ENCODE measurements at places on chromosomes 1 and 21.

GRCh38 chr1:167110586-167110985, 16.7 kb downstream of the STYXL2 start:
- no peak for DNase-seq
- 0 out of 2 replicates have a peak, but pooled peaks cover 9% of the 10 kb centered on the region for H3K27me3 ChIP-seq
- no peak overlapping the region for H3K4me3 ChIP-seq
- H3K4me1 ChIP-seq, result no peaks in the 10 kb centered on the region

GRCh38 chr1:160454371-160455152, 54.2 kb downstream of the VANGL2 start:
- peaks cover 12% of the 10 kb centered on the region for H3K27me3 ChIP-seq
- H3K4me1 ChIP-seq, result no peaks in the 10 kb centered on the region
- no peak for DNase-seq
- H3K36me3 ChIP-seq, result no peaks in the 10 kb centered on the region

DNA sequence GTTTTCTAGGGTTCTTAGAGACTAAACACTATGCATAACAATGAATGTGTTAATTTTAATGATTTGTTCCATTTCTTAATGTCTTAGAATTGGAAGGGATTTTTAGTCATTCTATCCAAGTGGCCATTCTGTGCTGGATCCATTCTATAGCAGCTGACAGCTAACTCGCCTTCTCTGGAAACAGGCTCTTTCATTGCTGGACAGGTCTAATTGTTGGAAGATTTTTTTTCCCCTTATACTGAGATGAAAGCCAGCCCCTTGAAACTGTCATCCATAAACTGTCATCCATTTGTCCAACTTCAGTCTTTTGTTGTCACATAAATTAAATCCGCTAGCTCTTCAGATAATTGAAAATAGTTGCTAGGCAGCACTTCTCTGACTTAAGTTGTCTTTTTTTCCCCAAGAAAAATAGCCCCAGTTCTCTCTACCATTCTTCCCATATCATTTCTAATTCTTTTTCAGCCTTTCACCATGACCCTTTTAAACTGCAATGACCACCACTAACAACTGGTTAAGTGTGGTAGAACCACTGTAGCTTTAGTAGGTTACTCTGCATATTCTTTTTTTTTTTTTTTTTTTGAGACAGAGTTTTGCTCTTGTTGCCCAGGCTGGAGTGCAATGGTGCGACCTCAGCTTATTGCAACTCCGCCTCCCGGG, 19.7 kb downstream of the AK4 start:
- no peaks in the 10 kb centered on the region for H3K27me3 ChIP-seq
- H3K27ac ChIP-seq, result no peak overlapping the region
- no peak overlapping the region for H3K4me3 ChIP-seq
- DNase-seq, result no peak
- H3K4me1 ChIP-seq, result peaks cover 9% of the 10 kb centered on the region
- no peaks in the 10 kb centered on the region for H3K36me3 ChIP-seq

GRCh38 chr1:201325678-201326060, 42.4 kb downstream of the PKP1 start:
- H3K4me3 ChIP-seq, result no peak overlapping the region
- H3K36me3 ChIP-seq, result no peaks in the 10 kb centered on the region
- H3K27ac ChIP-seq, result no peak overlapping the region
- H3K4me1 ChIP-seq, result no peaks in the 10 kb centered on the region

DNA sequence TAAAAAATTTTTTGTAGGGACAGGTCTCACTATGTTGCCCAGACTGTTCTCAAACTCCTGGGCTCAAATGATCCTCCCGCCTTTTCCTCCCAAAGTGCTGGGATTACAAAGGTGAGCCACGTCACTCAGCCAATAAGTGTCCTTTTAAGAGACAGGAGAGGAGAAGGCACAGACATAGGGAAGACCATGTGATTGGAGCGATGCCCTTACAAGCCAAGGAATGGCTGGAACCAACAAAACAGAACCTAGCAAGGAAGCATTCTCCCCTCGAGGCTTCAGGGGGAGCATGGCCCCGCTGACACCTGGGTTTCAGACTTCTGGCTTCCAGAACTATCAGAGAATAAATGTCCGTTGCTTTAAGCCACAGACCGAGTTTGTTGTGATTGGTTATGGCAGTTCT, 37.0 kb downstream of the NDUFS5 start:
- no peaks in the 10 kb centered on the region for H3K27me3 ChIP-seq
- H3K4me3 ChIP-seq, result no peak overlapping the region
- no peaks in the 10 kb centered on the region for H3K36me3 ChIP-seq
- H3K4me1 ChIP-seq, result no peaks in the 10 kb centered on the region

GRCh38 chr1:11550664-11551283, 71.8 kb downstream of the DISP3 start:
- H3K36me3 ChIP-seq, result no peaks in the 10 kb centered on the region
- peak; percentile 83 for DNase-seq
- H3K27me3 ChIP-seq, result no peaks in the 10 kb centered on the region
- H3K27ac ChIP-seq, result no peak overlapping the region
- no peak overlapping the region for H3K4me3 ChIP-seq

DNA sequence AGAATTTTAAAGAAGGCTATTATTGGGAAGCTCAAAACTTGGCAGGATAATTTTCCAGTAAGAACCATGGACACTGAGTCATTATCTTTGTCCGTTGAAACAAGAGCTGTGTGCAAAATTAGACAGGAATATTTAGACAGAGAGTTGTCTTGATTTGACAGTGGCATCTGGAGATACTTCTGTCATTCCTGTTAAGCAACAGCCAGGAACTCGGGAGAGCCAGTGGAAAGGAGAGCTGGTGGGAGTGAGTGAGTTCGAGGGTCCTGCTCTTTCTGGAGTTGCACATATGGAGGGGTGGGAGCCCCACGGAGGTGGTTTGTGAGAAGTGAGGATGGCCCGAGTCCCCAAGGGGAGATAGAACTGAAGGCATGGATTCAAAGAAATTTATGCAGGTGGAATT, 3.1 kb downstream of the COQ8A start:
- H3K36me3 ChIP-seq, result no peaks in the 10 kb centered on the region
- no peak overlapping the region for H3K27ac ChIP-seq
- H3K4me1 ChIP-seq, result peaks cover 8% of the 10 kb centered on the region
- H3K27me3 ChIP-seq, result no peaks in the 10 kb centered on the region
- H3K4me3 ChIP-seq, result no peak overlapping the region

DNA sequence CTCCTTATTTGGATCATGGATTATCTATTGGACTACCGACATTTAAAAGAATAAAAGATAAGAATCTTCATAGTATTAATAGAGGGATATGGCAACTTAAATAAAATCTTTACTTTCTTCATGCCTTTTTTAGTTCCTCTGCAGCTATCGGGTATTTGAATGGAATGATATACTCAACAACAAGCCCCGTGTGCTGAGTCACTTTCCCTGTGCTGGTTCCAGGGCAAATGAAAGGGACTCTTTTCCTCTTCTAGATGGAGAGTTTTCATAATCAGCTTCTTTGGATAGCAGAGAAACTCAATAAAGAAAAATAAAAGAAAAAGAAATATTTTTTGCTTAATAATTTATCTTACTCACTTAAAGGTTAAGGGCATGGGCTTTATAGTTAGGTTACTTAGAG, 213.7 kb downstream of the LRRC40 start:
- peaks cover 13% of the 10 kb centered on the region for H3K4me1 ChIP-seq
- no peaks in the 10 kb centered on the region for H3K36me3 ChIP-seq
- H3K27me3 ChIP-seq, result no peaks in the 10 kb centered on the region
- no peak overlapping the region for H3K27ac ChIP-seq

DNA sequence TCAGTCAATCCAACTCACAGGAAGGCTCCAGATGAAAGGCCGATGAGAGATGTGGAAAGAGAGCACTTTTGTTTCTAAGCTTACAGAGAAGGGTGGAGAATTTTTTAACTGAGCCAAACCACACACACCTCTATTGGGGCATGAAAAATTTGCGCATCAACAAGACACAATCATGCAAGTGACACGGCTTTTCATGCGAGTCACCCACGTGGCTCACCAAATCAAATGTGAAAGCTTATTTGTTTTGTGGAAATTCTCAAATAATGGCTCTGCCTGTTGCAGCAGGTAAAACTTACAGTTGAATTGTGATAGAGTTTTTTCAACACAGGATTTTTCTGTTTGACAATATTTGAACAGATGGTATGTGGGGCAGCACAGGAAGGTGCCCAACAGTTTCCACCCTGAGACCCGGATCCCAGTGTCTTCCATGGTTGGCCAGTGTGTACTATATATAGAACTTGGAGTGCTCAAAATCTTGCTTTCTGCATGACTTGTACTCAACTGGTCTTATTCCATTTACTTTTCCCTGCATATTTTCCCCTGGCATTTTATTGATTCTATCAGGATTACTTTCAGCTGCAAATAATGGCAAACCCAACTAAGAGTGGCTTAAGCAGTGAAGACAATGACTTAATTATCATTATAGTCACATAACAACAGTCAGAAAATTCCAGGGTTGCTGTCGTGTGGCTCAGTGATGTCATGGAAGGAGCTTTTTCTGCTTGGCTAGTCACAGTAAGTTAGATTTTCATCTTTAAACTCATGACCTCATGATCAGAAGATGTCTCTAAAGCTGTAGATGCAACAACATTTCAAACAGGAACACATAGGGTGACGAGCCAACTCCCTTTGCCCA, 90.6 kb upstream of the SIM2 start:
- H3K4me3 ChIP-seq, result no peak overlapping the region
- H3K36me3 ChIP-seq, result no peaks in the 10 kb centered on the region
- H3K4me1 ChIP-seq, result no peaks in the 10 kb centered on the region
- DNase-seq, result no peak

DNA sequence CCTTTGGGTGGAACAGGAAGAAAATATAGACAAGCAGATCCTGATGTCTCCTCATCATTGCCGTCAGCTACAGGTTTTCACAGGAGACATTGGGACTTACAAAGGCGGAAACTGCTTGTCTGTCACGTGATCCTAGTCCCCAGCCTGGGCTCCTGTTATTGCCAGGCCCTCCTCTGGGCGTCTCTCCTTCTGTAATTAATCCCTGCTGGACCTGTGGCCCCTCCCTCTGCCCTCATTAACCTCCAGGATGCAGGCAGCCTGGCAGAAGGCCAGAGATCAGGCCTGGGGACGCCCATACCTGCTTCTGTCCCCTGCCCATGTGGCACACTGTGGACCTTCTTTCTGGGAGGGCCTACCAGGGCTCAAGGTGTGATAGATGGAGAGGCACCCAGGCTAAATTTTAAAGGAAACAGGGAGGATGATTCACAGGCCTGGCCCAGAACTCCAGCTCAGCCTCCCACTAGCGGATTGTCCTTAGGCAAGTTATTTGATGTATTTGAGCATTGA, 2.4 kb downstream of the S100A5 start:
- DNase-seq, result peak; percentile 76
- no peak overlapping the region for H3K4me3 ChIP-seq
- peaks cover 37% of the 10 kb centered on the region for H3K4me1 ChIP-seq
- H3K36me3 ChIP-seq, result no peaks in the 10 kb centered on the region
- H3K27me3 ChIP-seq, result no peaks in the 10 kb centered on the region

DNA sequence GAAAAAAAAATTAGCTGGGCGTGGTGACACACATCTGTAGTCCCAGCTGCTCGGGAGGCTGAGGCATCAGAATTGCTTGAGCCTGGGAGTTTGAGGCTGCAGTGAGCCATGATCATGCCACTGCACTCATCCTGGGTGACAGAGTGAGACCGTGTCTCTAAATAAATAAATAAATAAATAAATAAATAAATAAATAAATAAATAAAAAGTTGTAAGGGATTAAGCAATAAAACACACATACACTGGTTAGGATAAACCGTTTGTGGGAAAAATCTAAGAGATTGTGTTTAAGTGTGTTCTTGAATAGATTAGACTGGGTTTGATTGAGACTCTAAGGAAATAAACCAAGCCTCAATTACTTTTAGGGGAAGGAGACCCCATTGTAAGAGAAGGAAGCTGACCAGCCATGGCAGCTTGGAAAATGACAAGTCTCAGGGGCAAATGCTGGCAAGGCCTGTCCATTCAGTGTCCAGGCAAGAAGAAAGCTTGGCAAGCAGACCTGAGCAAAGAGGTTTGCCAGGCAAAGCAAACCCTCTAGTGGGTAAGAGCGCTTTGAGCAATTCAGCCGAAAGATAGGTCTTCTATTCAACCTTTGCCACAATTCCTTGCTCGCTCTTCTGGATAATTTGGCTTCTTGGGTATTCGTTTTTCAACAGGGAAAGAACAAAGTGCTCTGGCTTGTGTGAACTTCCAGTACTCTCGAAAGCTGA, 106.9 kb upstream of the SERBP1 start:
- no peak overlapping the region for H3K4me3 ChIP-seq
- H3K4me1 ChIP-seq, result peaks cover 12% of the 10 kb centered on the region
- H3K27ac ChIP-seq, result no peak overlapping the region

- no peaks in the 10 kb centered on the region for H3K27me3 ChIP-seq
- H3K36me3 ChIP-seq, result no peaks in the 10 kb centered on the region
- peaks cover 24% of the 10 kb centered on the region for H3K4me1 ChIP-seq
- H3K27ac ChIP-seq, result no peak overlapping the region
These were observed 115.5 kb downstream of the DHRS3 start for GRCh38 chr1:12502336-12503109.

DNA sequence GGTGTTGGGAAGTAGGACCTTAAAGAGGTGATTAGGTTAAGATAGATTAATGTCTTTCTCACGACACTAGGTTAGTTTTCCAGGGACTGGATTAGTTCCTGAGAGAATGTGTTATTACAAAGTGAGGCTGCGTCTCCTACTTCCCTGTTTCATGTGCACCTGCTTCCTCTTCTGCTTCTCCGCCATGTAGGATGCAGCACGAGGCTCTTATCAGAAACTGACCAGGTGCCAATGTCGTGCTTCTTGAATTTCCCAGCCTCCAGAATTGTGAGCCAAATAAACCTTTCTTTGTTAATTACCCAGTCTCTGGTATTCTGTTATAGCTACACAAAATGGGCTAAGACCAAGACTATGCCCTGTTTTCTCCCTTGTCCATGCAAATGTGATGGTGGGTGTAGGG, 152.2 kb upstream of the LMO4 start:
- no peak for DNase-seq
- H3K36me3 ChIP-seq, result no peaks in the 10 kb centered on the region
- H3K27me3 ChIP-seq, result no peaks in the 10 kb centered on the region
- H3K4me3 ChIP-seq, result no peak overlapping the region
- H3K27ac ChIP-seq, result no peak overlapping the region
- H3K4me1 ChIP-seq, result no peaks in the 10 kb centered on the region

- H3K27ac ChIP-seq, result no peak overlapping the region
- H3K36me3 ChIP-seq, result peaks cover 69% of the 10 kb centered on the region
- peaks cover 4% of the 10 kb centered on the region for H3K4me1 ChIP-seq
These were observed 63.4 kb upstream of the LAX1 start for GRCh38 chr1:203701606-203702005.

DNA sequence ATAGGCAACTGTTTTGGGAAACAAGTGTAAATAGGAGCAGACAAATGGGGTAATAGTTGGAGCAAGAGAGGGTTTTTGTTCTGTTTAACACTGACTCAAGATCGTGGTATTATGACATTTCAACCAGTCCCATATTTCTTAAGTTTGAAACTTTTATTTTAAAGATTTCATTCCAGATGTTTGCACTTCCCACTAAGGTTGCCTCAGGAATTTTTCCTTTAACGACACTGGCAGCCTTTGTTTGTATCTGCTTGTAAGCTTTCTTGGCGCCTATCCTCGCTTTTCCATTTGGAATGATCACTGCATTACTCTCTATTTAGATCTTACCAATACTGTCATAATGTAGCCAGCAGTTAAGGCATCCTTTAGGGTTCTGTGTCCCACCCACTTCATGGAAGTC, 67.7 kb downstream of the ALG6 start:
- peak; percentile 4 for DNase-seq
- no peak overlapping the region for H3K4me3 ChIP-seq
- peaks cover 8% of the 10 kb centered on the region for H3K36me3 ChIP-seq
- no peaks in the 10 kb centered on the region for H3K4me1 ChIP-seq
- H3K27me3 ChIP-seq, result no peaks in the 10 kb centered on the region
